Right renal pelvis (tissue), 4 donors: ENCODE measurements at places on chromosomes 16 and 17.

DNA sequence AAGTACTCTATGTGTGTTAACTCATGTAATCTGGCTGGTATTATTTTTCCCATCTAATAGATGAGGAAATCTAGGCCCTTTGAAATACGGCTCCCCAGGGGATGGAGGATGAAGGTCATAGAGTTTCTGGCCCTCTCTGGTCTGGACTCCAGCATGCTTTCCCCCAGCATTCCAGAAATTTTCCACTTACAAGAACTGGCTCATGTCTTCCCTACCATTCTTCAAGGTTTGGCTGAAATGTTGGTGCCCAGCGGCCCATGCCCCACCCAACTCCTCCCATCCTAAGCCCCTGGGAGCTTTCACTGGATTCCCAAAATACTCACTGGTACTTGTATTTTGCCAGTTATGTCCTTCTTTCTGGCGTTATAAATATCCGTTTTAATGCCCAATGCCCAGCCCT is 237.5 kb upstream of the NLRP1 start:
- DNase-seq, result no peak

GRCh38 chr16:57242650-57243049 is 2.4 kb upstream of the ARL2BP start:
- no peak for DNase-seq

DNA sequence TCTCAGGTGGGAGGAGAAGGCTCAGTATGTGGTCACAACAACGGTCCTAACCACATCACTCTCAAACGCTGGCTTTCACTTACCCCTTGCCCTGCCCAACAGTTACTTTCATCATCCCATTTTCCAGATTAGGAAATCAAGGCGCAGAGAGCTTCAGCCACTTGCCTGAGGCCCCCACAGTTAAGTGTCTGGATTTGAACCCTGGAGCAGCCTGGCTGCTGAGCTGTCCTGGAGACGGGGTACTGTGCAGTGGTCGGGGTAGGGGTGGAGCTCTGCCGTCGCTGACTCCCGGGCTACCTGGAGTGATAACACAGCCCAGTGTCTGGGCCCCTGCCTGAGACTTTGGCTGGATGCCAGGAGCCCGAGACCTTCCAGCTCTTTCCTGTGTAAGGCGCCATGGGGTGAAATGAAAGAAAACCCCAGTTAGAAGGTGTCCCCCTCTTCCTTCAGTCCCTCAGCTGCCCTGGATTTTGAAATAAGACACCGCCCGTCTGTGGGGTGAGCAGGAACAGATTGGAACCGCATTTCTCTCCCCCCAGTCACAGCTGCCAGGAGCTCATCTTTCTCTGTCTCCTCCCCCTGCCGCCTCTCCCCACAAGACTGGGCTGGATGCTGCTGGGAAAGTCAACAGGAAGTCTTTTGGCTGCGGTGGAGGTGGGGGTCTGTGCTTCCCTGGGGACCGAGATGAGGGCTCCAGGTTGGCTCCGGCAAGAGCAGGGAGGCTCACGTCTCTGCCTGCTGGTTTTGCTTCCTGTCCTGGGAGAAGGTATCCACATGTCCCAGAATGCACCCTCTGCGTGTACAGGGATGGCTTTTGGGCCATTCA is 280.2 kb downstream of the SEC14L1 start:
- DNase-seq, result peak; percentile 77

DNA sequence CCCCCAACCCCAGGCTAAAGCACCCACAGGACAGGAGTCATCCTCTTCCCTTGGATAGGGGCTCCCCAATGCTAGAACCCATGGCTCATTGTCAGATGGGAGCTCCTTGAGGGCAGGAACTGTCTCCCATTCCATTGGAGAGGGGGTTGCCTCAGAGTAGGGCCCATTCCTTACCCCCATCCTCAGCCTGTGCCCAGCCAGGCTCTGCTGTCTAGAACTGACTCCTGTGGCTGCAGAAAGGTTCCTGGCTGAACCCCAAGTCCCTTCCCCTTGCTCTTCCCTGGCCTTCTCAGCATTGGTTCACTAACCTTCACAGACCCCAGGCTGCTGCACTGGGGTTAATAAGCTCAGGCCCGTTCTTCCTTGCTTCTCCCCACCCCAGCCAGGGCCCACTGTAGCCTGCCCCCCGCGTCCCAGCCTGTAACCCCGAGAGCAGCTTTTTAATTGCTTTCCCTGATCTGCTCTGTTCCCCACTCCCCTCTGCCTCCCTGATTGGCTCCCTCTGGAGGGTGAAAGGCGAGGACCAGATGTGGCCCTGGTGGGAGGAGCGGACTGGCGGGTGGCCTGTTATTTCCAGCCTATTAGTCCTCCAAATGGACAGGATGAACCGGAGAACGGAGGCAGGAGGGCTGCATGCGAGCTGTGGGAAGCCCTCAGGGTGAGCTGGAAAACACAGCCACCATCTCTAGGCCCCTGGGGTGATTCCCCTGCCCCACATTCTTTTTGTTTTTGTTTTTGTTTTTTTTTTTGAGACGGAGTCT is 6.0 kb upstream of the GFAP start:
- no peak for DNase-seq

DNA sequence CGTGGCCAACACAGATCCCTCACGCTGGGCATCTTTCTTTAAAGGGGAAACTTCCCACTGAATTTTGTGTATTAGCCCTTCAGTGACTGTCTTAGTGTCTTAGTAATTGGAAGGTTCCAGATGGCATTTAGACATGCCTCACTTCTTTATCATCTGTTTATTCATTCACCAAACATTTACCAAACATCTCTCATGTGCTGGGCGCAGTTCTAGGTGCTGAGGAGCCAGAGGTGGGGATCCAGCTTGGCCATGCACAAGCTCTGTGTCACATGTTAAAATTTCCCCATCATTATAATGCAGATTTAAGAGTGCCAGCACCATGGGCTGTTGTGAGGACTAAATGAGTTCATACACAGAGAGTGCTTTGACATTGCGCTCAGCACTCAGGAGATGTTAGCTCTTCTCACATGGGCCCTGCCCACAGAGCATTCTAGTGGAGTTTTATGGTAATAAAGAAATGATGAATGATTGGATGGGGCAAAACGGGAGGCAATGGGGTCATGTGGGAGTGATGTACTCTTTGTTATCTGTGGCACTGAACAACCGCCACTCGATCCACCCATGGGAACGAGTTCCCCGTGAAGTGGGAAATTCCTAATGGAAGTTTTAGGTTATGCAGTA is 119.7 kb downstream of the SNX29 start:
- DNase-seq, result no peak

GRCh38 chr17:37640015-37640414 is 3.2 kb downstream of the DDX52 start:
- no peak for DNase-seq

DNA sequence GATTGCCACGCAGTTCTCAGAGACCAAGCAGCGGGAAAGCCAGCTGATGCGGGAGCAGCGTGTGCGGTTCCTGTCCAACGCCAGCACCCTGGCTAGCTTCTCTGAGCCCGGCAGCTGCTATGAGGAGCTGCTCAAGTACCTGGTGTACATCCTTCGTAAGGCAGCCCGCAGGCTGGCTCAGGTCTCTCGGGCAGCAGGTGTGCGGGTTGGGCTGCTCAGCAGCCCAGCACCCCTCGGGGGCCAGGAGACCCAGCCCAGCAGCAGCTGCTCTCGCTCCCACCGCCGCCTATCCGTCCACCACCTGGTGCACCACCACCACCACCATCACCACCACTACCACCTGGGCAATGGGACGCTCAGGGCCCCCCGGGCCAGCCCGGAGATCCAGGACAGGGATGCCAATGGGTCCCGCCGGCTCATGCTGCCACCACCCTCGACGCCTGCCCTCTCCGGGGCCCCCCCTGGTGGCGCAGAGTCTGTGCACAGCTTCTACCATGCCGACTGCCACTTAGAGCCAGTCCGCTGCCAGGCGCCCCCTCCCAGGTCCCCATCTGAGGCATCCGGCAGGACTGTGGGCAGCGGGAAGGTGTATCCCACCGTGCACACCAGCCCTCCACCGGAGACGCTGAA is 15.2 kb downstream of the CACNA1G start:
- no peak for DNase-seq

DNA sequence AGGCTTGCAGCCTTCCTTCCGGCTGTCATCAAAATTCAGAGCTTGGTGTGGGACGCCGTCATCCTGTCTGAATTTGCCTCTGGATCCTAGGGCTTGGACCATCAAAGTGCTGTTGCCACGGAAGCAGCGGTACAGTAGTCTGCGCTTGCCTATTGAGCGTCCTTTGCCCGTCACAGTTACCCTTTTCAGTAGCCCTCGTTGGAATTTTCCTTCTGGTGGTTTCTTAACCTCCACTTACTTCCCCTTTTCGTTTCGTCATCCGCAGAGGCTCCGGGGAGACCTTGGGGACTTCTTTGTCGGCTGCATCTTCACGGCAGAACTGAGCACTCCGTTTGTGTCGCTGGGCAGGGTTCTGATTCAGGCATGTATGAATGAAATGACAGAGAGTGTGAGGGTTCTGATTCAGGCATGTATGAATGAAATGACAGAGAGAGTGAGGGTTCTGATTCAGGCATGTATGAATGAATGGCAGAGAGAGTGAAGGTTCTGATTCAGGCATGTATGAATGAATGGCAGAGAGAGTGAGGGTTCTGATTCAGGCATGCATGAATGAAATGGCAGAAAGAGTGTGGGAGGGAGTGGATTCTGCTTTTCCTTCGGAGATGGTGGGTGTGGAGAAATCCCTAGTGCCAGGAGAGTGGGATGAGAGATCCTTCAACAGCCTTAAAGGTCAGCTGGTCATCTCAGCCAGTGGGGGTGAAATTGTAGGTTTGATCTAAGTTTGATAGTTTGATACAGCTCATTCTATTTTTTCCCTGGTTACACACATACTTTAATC is 8.0 kb downstream of the TLCD3A start:
- DNase-seq, result no peak

DNA sequence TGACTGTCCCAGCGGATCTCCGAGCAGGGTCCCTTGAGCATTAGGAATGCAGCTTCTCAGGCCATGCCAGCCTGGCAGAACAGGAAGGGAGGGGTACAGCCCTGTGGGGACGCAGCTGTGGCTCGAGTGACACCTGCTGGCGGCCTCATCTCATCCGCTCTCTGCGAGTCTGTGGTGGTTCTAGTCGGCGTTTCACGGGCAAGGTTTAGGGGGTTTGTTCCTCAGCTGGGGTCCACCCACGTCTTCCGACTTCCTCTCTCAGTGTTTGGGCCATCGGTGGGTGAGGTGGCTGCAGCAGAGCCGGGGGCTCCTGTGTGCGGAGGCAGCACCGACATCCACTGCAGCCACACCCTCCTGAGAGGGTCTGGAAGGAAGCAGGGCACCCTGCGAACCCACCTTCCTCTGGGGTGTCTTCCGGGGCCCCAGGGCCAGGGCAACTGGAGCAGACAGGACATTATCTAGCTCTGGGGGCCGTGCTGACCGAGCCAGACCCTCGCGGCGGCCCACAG is 33.3 kb downstream of the JPH3 start:
- no peak for DNase-seq

- DNase-seq, result no peak
Measured at GRCh38 chr17:81576621-81577277, 24.6 kb upstream of the FAAP100 start.

- DNase-seq, result no peak
Measured at GRCh38 chr16:2815299-2815771, 1.7 kb upstream of the PRSS21 start.

DNA sequence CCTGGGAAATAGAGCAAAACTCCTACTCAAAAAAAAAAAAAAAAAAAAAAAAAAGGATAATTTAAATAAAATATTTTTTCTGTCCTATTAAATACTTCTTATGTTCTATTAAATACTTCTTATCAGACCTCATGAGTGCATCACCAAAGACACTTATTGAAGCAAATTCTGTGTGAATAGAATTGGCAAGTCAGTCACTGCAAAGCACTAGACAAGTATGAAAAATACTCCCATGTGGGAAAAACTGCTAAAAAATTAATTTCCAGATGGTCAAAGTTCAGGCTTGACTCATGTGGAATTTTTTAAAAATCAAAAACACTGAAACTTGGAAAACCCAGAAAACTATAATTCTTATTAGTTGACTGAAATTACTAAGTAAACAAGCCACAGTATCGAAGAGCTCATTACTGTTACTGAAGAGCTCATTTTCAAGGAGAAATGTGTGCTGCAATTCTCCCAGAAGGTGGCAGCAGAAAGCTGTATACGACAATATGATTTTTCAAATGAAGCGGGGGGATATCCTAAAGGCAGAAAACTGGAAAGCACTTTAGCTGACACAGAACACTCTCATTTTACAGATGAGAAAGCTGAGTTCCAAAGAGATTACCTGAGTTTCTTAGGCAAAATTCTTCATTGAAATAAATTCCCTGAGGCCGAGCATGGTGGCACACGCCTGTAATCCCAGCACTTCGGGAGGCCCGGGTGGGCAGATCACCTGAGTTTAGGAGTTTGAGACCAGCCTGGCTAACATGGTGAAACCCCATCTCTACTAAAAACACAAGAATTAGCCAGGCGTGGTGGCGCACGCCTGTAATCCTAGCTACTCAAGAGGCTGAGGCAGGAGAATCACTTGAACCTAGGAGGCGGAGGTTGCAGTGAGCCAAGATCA is 15.9 kb upstream of the FBXO47 start:
- DNase-seq, result no peak

- no peak for DNase-seq
Measured at GRCh38 chr16:30875871-30876801, 17.7 kb downstream of the BCL7C start.

DNA sequence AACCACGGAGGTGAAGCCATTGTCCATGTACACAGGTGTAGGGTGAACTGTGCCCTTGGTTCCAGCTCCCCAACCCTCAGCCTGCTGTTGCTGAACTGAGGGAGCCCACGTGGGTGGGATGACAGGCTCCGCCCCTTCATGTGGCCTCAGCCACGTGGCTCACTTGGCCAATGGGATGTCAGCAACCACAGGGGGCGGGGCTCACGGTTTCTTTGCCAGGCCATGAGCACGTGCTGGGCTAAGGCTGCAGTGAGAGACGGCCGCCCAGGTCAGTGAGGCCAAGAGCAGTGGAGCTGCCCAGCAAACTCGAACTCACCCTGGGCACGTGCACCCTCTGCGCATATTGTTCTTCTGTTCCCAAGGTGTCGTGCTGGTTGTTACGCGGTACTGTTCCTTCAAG is 282.6 kb downstream of the IRF8 start:
- no peak for DNase-seq

DNA sequence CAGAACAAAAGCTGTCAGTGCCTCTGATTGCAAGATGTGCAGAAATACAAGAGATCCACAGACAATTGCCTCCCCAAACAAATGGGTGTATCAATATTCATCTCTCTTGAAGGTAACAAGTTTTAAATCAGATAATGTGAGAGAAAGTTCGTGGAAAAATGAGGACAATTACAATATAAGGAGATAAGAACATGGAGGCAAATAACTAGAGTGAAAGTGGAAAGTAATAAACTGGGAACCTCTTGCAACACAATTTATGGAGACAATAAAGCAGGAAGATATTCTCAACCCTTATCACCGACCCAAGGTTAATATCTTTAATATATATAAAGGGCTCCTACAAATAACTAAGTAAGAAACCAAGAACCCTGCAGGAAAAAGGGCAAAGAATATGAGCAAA is 14.2 kb upstream of the KRT19 start:
- DNase-seq, result no peak

DNA sequence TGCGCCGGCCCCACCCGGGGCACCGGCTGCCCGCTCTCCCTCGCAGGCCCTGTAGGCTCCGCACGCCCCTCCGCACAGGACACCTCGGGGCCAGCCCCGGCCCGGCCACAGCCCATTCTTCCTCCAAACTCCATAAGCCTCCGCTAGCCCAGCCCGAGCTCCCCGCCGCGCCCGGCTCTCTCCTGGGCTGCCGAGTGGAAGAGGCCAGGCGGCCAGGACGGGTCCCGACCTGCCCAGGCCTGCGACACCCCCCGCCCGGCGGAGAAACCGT is 397 bp downstream of the NCOR1 start:
- DNase-seq, result no peak
